Dermis blood vessel endothelial cell (primary cell): ENCODE measurements at places on chromosomes 7 and 10.

DNA sequence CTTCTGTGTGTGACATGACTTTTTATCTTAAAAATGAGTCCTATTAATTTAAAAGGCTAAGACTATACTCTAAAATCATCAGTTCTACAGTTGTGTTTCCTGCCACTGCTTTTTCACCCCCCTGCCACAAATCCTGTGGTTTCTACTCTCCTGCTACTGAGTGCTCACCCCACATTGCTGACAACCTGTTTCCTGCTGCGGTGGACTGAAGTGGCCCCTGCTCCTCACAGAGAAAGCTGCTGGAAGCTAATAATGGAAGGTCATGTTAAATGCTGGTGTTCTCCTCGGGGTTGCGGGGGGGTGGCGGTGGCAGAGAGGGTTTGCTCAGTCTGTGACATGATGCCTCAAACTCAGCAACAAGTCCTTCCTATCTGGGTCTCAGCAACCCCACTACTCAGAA lies 113.2 kb upstream of the INHBA start:
- DNase-seq: no peak

- DNase-seq: no peak
Measured at GRCh38 chr10:78337016-78337415, 303.4 kb downstream of the RPS24 start.

GRCh38 chr7:23114896-23115295 lies 9.3 kb downstream of the KLHL7 start:
- DNase-seq: no peak

DNA sequence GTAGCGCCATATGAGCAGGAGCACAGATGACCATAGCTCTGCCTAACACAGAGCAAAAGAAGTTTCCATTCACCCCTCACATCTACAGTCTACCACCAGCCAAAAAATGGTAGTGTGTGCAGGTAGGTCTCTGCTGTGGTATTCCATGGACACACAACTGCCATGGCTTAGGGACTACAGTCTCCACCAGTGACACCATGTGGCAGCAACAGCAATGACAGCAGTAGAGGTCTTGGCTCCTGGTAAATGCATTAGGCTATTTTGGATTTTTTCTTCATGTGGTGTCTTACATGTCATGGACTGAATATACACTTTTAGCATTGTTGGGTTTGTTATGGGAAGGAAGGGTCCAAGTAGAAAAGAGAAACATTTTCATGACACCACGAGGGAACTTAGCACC lies 70.1 kb upstream of the CABCOCO1 start:
- peak; percentile 24 for DNase-seq

DNA sequence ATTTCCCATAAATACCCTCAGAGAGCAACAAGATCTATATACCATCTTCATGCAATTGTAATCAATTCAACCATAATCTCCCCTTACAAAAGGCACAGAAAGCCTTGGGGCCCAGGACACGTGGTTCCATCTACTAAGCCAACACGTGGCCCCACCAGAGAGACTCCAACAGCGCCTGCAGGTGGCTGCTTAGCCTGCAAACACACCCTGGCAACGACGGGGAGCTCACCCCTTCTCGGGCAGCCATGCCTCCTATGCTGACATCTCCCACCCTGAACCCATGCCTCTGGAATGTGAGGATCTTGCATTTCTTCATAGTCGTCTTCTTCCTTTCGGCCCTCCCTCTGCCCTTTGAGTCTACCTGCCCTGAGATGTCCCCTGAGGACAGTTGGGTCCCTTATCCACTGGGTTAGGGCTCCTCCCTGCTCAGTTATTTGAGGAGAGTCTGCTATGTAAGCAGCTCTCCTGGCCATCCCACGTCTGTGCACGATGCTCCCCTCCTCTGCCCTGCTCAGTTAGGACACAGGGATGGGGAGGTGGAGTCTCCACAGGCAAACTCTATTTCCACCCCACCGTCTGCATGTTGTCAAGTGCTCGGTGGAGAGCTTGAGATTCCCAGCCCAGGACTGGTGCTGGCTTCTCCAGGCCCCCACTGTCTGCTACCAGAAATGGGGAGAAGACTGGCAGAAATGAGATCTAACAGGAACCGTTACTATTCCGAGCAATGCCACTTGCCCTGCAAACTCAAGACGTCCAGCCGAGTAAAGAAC lies 36.5 kb downstream of the EBF3 start:
- DNase-seq: no peak

- DNase-seq: peak; percentile 85
Measured at GRCh38 chr10:110356628-110357245, 52.0 kb upstream of the SMNDC1 start.

GRCh38 chr7:1444925-1445322 lies 14.3 kb downstream of the MICALL2 start:
- no peak for DNase-seq

GRCh38 chr7:20176578-20177242 lies 40.5 kb downstream of the MACC1 start:
- no peak for DNase-seq

DNA sequence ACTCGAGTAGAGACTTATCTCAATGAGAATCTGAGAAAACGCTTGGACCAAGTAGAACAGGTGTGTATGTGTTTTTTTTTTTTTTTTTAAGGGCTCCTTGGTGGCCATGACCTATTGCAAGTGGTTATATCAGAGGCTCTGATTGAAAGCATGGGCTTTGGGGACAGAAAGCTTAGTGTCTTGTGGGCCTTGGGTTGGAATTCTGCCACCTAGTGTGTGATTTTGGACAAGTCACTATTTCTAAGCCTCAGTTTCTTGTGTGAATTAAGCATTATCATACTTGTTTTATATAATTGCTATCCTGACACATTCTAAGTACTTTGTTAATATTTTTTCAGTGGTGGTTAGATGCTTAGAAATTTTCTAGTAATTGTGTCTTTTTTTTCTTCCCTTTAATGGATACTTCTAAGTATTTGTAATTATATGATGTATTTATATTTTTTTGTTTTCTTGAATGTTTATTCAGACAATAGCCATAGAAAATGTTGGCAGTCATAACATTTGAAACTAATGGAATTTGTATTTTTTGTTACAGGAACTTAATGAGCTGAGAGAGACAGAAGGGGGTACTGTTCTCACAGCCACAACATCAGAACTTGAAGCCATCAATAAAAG lies 33.1 kb downstream of the SMC3 start:
- peak; percentile 88 for DNase-seq

GRCh38 chr7:142898377-142899170 lies 13.0 kb upstream of the TRPV6 start:
- DNase-seq: no peak

GRCh38 chr7:154746571-154747360 lies 256.2 kb downstream of the PAXIP1 start:
- DNase-seq: no peak

- DNase-seq: no peak
Measured at GRCh38 chr10:69323622-69324021, 45.3 kb downstream of the HK1 start.

DNA sequence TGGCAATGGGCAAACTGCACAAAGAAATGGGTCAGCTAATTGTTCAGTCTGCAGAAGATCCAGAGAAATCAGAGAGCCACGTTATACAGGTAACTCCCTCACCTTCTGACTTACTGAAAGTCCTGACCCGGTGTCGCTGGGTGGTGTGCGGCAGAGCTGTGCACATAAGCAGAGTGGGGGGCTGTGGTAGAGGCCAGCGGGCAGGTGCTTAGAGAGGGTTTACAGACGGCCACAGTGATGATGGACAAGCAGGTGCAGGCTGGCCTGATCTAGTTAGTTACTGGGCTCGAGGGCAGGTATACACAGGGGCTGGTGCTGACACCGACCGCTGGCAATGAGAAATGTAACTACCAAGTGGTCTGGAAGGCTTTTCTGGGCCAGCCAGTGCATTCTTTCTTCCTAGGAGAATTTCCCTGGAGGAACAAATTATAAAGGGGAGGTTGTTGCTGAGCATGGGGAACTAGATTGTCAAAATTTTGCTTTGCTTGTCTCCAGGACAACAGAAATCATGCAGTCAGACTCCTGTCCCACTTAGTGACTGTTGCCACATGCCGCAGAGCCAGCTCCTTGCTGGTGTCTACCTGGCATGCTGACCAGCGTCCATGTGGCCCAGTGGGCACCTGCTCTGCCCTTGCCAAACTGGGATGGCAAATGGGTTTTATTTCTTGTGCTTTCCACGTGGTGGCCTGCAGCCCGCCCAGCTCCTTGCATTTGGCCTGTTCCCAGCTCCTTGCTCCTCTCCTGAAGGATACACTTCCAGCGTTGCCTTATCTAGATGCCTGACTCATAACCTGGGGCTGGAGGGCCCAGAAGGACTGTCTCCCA lies 28.8 kb downstream of the DENND10 start:
- DNase-seq: no peak

GRCh38 chr7:100088621-100089457 lies at the start of gene COPS6:
Gene COPS6 (plus strand): TSS chr7:100088969. CDS start chr7:100088991, 22 bp downstream.
- DNase-seq: peak; percentile 83

GRCh38 chr7:127809261-127809702 lies 157.3 kb downstream of the SND1 start:
- DNase-seq: no peak

DNA sequence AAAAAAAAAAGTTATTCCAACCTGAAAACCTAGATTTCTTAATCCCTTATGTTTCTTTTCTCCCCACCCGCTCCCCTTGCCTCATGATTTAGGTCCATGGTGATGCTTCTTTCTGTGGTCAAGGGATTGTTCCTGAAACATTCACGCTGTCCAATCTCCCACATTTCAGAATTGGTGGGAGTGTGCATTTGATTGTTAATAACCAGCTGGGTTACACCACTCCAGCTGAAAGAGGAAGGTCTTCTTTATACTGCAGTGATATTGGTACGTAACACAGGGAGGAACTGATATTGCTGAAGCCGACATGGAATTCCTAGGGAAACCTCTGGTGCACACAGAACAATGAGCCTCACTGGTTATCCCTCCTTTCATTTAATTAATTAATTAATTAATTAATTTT lies 22.7 kb downstream of the DHTKD1 start:
- no peak for DNase-seq

DNA sequence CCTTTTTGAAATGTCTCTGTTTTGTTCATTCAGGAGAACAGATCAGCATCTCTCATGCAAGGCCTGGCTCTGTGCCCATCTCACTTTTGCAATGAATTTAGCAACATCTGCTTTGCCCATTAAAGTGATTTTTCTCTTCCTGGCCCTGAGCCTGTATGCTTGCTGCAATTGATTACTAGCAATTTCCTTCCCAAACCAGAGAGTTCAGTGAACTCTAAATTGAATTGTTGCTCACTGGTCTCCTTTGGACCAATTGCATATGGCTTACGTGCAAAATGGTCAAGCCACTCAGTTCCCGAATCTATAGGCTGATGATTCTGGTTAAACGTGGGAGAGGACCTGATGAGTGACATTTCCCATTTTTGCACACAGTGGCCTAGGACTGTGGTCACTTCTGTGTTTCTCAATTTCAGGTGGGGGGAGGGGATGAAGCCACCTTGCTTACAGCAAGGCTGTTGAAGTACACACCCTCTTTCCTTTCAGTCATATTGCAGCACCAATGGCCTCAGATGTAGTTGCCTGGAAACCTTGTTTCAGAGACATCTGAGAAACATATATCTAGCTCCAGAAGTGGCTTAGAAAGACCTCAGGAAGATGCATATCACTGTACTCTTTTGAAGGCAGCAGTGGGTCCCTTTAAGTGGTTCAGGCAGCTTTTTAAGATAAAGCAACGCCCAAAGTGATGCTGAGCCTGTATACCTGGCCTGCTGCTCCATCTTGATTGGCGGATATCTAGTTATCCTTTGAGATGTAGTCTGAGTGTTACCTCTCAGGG lies 201.4 kb downstream of the PTEN start:
- DNase-seq: peak; percentile 17

- no peak for DNase-seq
Measured at GRCh38 chr10:76091926-76092325, 660.5 kb downstream of the LRMDA start.

DNA sequence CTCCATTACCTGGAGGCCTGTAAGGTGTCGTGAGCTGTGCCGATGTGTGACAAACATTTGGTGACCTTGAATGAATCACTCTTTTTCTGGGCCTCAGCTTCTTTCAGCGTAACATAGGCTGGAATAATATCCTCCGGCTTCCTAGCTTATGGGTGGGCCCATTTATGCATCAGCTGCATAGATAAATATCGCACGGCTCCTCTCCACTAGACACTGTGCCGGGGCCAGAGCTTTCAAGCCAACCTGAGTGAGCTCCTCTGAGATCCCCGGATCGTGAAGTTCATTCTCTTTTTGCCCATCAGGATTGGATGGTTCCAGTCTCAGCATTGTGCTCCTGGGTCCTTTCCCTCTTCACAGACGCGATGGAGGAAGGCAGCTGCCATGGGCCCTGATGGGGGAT lies 574.3 kb upstream of the FOXK1 start:
- DNase-seq: no peak

DNA sequence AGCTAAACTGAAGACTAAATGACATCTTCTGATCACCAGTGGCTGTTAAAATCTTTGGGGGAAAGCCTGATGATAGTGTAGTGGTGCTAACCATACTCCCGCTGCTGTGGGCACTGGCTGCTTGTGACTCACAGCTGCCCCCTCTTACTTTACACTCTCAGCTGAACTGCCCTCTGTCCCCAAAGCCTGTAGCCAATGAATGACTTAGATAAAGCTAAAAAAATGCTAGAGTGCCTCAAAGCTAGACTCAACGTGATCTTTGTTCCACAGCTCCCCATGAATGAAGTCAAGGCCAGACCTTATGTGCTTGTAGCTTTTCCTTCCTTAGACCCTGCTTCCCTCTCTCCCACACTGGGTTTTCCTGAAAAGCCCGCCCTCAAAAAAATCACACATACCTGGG lies 6.5 kb downstream of the ZC3HAV1L start:
- no peak for DNase-seq

DNA sequence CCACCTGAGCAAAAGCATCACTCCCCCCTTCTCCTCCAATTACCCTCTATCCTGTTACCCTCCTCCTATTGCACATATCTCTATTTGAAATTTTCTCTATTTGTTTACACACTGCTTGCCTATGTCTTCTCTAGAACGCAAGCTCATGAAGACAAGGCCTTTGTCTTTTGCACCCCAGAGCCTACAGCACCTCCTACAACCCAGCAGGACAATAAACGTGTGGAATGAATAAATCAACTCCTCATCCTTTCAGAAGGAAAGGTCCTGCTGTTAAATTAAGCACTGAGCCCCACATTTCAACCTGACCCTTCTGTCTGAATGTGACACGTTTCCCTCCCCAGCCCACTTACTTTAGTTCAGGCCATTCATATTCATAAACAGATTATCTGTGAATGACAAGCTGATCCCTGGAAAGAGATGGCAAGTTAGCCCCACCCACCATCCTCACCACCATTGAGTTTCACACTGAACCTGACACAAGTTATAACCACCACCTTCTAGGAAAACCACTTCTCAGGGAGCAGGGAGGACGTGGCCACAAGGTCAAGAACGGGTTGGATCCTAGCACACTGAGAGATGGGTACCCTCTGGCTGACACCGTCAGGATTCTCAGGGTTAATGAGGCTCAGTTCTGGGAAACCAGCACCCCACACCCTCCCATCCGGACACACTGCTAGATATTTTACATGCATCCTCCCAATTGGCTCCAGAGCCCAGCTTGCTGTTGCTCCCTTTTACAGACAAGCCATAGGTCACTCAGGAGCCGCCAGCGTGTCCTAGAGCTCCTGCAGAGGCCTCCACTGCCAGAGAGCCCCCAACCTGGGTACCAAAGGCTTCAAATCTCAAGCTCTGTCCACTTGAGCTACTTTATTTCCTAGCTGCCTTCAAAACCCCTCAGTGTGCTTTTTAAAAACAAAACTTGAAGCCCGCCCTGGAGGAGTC lies 934 bp downstream of the PRTFDC1 start:
- DNase-seq: peak; percentile 20

- no peak for DNase-seq
Measured at GRCh38 chr7:27685209-27685608, 22.5 kb upstream of the HIBADH start.

- no peak for DNase-seq
Measured at GRCh38 chr7:79420464-79420863, 33.0 kb downstream of the MAGI2 start.

GRCh38 chr10:33046792-33047191 lies 88.8 kb upstream of the ITGB1 start:
- DNase-seq: no peak
